MCF 10A (cell line): ENCODE measurements at places on chromosomes 5 and 9. TPM values are rescaled to one million over a fixed set of nuclear protein-coding genes. Genes with fewer than 3 reads are reported as not detected.

DNA sequence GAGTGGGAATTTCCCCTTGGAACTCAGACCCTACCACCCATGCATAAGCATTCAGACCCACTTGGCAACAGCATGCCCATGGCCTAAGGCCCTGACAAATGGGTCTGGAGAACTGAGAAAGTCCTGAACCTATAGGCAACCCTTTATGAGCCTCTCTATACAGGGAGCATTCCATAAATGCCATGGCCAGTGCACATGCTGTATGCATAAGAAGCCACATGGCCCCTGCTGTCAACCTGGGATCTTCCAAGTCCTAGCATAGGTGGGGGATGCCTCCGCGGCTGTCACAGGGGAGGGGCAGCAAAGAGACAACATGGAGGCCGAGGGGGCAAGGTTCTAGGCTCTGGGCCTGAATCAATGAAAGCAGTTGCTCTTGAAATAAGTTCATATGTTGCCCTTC lies 8.2 kb upstream of the NIPAL4 start:
- H3K4me1 ChIP-seq = peaks cover 14% of the 10 kb centered on the region
- no peak overlapping the region for H3K27ac ChIP-seq
- H3K4me3 ChIP-seq = no peak overlapping the region
- no peak for DNase-seq
- no peaks in the 10 kb centered on the region for H3K36me3 ChIP-seq

GRCh38 chr9:133207540-133208170 lies 1.4 kb downstream of the OBP2B start:
- peaks cover 16% of the 10 kb centered on the region for H3K27me3 ChIP-seq
- no peak overlapping the region for H3K4me3 ChIP-seq
- no peak for DNase-seq
- H3K27ac ChIP-seq = no peak overlapping the region
- no peaks in the 10 kb centered on the region for H3K4me1 ChIP-seq

The RNF183 gene
- not detected in 2 replicates for total RNA-seq

The CPLANE1 gene
- total RNA-seq = 23.6 and 25.1 TPM in 2 replicates

DNA sequence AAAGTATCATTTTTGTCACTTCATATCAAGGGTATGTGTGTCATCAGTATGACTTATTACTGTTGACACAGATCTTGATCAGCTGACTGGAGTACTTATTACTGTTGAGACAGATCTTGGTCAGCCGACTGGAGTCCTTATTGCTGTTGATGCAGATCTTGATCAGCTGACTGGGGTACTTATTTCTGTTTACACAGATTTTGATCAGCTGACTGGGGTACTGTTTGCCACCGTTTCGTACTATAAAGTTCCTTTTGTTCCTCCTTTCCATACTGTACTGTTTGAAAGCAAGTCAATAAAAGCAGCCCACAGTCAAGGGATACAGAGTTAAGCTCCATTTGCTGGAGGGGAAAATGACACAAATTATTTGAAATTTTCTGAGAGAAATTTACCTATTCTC lies 347.3 kb downstream of the CDH12 start:
- no peak overlapping the region for H3K27ac ChIP-seq
- no peaks in the 10 kb centered on the region for H3K27me3 ChIP-seq
- no peak overlapping the region for H3K4me3 ChIP-seq
- H3K4me1 ChIP-seq = peaks cover 8% of the 10 kb centered on the region
- no peak for DNase-seq

The HRH2 gene
- total RNA-seq = not detected in 2 replicates

- peak overlapping the region; percentile 62 for H3K4me3 ChIP-seq
- no peaks in the 10 kb centered on the region for H3K36me3 ChIP-seq
- H3K27me3 ChIP-seq = no peaks in the 10 kb centered on the region
- DNase-seq = peak; percentile 92
- peaks cover 21% of the 10 kb centered on the region for H3K4me1 ChIP-seq
Measured at GRCh38 chr5:2093859-2094615, 211.3 kb upstream of the IRX4 start.

- H3K4me3 ChIP-seq = no peak overlapping the region
- peak; percentile 23 for DNase-seq
- peaks cover 6% of the 10 kb centered on the region for H3K36me3 ChIP-seq
- H3K27me3 ChIP-seq = peaks cover 87% of the 10 kb centered on the region
- no peak overlapping the region for H3K27ac ChIP-seq
- H3K4me1 ChIP-seq = peaks cover 6% of the 10 kb centered on the region
Measured at GRCh38 chr9:21252721-21253547, 13.1 kb upstream of the IFNA14 start.
